Cortex of kidney (tissue), 1 donor: ENCODE measurements at places on chromosomes 7 and 10.

- no peak for DNase-seq
Measured at GRCh38 chr10:98055841-98056516, 25.6 kb upstream of the CRTAC1 start.

- no peak for DNase-seq
Measured at GRCh38 chr7:131625817-131626372, 69.5 kb upstream of the PODXL start.

DNA sequence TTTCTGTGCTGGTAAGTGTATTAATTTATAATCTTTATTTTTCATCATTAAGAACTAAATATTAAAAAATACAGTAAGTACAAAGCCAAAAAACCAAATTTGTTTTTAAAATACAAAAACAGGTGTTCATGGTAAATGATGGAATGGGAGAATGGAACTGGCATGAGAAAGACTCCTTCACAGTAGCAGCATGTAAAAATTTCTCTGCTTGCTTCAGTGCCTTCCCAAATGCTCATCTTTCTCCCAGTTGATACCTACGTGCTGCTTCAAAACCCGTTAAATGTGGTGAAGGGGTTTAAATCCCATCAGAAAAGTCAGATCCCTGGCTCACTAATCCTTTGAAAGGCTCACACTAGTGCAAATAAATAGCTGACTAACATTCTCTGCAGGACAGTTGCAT, 4.2 kb downstream of the RNF133 start:
- DNase-seq, result no peak

DNA sequence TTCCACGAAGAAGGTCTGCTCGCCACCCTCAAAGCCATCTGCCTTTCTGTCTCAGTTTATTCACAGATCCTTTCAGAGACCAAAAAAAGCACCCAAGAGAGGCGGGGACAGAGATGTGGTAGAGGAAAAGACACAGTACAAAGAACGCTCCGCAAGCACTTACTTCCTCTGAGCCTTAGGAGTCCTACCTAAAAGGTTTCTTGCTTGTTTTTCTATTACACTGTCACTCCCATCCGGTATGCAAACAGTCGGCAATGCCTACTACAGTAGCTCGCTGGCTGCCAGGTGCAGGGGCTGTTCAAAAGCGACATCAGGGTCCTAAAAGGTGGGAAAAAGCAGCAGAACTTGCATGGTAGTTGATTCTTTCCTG, 816 bp downstream of the TECPR1 start:
- no peak for DNase-seq

- no peak for DNase-seq
Measured at GRCh38 chr7:136183981-136184380, 206.8 kb upstream of the MTPN start.

GRCh38 chr7:130365511-130366441, 14.5 kb upstream of the CPA1 start:
- no peak for DNase-seq

GRCh38 chr10:64397125-64397524, 875.9 kb downstream of the REEP3 start:
- no peak for DNase-seq

- DNase-seq, result no peak
Measured at GRCh38 chr7:99123571-99124033, 20.3 kb downstream of the SMURF1 start.

GRCh38 chr7:139767561-139767982, 10.2 kb downstream of the HIPK2 start:
- DNase-seq, result no peak

- DNase-seq, result no peak
Measured at GRCh38 chr10:130871406-130871805, 440.1 kb downstream of the TCERG1L start.

GRCh38 chr7:98051118-98051744, 55.4 kb upstream of the LMTK2 start:
- no peak for DNase-seq

GRCh38 chr10:7082967-7083366, 327.9 kb downstream of the SFMBT2 start:
- no peak for DNase-seq

DNA sequence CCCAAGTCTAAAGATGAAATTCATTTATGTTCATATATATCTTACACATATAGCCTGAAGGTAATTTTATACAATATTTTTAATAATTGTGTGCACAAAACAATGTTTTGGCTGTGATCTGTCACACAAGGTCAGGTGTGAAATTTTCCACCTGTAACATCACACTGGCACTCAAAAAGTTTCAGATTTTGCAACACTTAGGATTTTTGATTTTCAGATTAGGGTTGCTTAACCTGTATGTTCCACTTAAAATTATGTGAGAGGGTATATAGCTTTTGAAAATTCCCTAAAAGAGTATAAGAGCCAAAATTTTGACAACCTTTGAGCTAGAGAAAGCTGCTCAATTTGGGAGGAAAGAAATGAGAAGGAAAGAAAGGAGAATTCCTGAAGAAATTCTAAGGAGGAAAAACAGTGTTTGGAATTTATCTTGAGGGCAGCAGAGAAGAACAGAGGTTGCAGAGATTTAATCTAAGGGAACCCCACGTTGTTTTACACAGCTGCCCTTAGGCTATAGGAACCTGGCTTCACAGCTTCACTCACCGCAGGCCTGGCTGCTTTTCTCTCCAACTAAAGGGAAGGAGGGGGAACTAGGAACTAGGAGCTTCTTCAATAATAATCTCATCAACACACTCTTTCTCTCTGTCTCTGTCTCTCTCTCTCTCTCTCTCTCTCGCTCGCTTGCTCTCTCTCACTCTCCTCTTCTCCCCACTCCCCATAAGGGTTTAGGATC, 8.5 kb downstream of the VOPP1 start:
- DNase-seq, result no peak

GRCh38 chr7:128672927-128673517, 930 bp downstream of the GARIN1A start:
- DNase-seq, result peak; percentile 11

GRCh38 chr7:158815800-158816128, 13.5 kb downstream of the ESYT2 start:
- DNase-seq, result no peak

DNA sequence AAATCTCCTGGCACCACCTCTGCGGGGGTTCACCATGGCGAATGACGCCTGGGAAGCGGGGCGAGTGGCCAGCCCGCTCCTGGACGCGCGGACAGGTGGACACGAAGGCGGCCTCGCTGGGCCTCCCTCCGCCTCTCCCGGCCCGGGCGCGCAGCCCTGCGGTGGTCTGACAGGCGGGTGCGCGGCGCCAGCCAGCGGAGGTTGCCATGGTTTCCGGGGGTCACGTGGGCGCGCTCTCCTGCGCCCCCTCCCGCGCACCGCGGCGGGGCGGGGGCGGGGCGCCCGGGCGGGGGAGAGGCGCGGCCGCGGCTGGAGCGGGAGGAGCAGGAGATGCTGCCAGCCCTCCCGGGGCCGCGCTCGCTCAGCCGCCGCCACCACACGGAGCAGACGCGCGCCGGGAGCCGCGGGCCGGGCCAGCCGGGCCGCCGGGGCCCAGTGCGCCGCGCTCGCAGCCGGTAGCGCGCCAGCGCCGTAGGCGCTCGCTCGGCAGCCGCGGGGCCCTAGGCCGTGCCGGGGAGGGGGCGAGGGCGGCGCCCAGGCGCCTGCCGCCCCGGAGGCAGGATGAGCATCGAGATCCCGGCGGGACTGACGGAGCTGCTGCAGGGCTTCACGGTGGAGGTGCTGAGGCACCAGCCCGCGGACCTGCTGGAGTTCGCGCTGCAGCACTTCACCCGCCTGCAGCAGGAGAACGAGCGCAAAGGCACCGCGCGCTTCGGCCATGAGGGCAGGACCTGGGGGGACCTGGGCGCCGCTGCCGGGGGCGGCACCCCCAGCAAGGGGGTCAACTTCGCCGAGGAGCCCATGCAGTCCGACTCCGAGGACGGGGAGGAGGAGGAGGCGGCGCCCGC, at the start of gene PRKAR2B:
PRKAR2B (plus strand) TSS at position 359 of the 848 bp plus-strand sequence; CDS start at position 562, 203 bp downstream.
- no peak for DNase-seq

GRCh38 chr7:42700406-42701327, 211.2 kb downstream of the C7orf25 start:
- DNase-seq, result no peak

DNA sequence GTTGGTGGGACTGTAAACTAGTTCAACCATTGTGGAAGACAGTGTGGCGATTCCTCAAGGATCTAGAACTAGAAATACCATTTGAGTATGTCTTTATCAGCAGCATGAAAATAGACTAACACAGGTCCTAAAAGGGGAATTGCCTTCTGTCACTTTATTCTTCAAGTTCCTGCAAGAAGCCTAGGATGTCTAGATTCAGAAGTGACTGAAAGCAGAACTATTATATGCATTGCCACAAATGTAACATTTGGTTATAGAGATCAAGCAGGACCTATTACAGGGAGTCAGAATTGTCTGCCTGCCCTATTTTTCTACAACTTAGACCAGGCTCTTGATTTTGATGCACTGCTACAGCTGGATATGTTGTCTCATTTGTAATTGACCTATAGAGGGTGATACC, 364.7 kb downstream of the SORCS1 start:
- no peak for DNase-seq

DNA sequence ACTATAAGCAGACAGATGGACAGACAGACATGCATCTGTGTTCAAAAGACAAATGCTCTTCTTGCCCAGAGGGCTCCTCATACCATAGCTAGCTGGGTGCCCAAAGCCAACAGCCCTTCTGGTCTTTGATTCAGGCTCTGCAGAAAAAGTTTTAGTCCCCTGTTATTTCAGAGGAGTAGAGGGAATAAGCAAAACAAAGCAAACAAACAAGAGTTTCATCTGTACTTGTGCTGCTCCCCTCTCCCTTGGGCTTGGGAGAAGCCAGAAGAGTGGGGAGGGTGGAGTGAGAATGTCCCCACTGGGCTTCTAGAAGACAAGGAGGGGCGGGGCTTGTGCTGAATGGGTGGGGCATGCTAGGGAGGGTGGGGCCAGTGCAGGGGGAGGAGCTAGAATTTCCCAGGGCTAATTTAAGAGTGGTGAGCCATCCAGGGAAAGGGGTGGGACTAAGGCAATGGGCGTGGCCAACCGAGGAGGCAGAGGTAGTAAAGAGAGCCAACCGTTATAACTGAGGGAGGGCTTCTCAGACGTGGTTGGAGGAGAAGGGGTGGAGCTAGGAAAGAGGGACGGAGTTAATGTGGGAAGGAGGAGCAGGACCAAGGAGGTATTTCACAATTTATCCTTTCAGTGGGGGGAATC, 101.2 kb upstream of the MGMT start:
- DNase-seq, result no peak

GRCh38 chr7:123643495-123644441, 11.9 kb upstream of the LMOD2 start:
- DNase-seq, result no peak

GRCh38 chr7:156603629-156604028, 36.9 kb upstream of the RNF32 start:
- DNase-seq, result no peak

DNA sequence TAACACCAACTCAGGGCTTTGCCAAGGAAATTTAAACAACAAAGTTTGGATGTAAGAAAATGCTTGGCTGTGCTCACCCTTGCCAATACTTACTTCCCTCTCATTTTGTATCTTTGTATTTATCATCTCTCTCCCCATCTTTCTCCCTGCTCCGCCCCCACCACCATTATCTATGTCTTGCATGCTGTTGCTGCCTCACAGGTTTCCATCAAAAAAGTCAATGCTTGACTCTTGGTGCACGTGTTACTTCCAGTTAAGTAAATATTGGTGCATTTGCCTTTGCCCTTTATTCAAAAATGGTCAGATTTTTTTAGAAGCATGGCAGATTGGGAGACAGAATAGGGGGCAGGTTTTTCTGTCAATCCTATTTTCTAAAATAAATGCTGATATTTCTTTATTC, 626.0 kb downstream of the ACTR3B start:
- no peak for DNase-seq

GRCh38 chr7:132569884-132570614, 6.2 kb downstream of the PLXNA4 start:
- DNase-seq, result no peak

DNA sequence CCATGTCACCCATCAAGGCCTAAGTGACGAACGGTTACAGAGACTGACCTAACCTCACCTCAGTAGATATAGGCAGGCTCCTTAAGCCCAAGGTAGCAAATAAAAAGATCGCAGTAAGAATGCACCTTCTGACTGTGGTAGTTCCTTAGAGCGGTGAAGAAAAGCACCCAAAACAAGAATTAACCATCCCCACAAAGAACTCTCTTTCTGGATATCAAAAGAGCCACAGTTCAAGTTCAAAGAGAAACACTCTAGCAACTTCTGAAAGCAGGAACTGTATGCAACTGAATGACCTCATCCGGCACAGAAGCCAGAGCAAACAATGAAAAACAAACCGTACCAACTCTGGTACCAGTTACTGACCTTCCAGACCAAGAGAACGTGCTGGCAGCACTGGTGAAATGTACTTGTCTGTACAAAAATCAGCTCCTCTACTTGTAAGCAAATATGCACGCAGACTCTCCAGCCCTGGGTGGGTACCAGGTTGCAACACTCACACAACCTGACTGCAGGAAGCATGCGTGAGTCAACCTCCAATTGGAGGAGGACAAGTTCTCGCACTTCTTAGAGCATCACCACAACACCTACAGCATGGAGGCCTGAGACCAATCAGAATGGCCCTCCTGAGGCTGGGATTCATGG, 202.7 kb downstream of the FAM107B start:
- no peak for DNase-seq

GRCh38 chr7:55569797-55570196, 2.5 kb downstream of the VOPP1 start:
- no peak for DNase-seq

GRCh38 chr7:92645114-92646061, 55.2 kb upstream of the FAM133B start:
- DNase-seq, result no peak

DNA sequence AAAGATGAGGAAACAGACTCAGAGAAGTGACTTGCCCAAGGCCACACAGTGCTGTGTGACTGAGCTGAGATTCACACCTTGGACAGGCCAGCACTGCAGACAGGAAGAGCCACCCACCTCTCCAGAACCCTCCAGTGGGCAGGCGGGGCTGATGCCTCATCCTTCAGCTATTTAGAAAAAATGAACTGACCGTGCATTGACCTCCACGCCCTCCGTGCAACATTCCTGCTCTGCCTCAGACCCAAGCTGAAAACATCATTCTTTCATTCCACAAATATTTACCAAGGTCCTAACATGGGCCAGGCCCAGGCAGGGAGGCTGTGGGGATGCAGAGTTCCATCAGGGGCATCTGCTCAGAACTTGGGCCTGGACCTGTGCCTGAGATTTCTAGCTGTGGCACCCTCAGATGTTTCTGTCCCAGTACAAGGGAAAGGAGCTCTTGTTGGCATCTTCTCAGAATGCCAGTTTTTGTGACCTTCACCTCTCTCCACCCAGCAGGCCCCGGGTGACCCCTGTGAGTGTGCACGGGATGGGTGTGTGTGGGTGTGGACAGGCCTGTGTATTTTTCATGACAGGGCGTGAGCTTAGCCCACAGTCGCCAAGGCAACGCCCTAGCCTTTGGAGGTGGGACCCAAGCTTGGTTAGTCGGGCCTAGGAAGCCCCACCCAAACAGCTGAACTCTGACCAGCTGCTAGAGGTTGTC, 6.5 kb downstream of the VSIR start:
- no peak for DNase-seq

GRCh38 chr10:47276576-47277351, 23.2 kb upstream of the GDF10 start:
- no peak for DNase-seq

- DNase-seq, result no peak
Measured at GRCh38 chr7:81768951-81769778, 682 bp downstream of the HGF start.

- no peak for DNase-seq
Measured at GRCh38 chr10:29689001-29689400, 54.2 kb upstream of the SVIL start.

GRCh38 chr10:60253484-60253883, 136.2 kb downstream of the ANK3 start:
- no peak for DNase-seq
